HCT116 (cell line): ENCODE measurements at places on chromosomes 1 and 21.
A peak's percentile ranks its signal among the peaks of the same experiment; 100 is the strongest.

DNA sequence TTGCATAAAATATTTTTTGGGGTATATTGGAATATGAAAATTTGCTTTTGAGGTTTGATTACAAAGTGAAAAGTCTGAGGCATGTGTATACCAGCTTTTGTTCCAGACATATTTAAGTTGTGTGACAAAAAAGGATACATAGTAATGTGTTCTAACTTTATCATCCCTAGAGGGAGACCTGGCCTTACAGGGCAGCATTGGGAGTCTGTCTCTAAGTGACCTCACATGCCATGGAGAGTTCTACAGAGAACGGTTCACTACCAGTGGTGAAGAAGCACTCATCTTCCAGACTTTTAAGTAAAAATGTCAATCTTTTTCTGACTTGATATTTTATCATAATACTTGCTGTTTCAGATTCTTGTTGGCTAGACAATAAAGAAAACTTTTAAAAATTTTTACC, 61.0 kb downstream of the VPS13D start:
- no peak for DNase-seq

GRCh38 chr1:203992440-203992839, 80.5 kb upstream of the SOX13 start:
- DNase-seq = no peak

DNA sequence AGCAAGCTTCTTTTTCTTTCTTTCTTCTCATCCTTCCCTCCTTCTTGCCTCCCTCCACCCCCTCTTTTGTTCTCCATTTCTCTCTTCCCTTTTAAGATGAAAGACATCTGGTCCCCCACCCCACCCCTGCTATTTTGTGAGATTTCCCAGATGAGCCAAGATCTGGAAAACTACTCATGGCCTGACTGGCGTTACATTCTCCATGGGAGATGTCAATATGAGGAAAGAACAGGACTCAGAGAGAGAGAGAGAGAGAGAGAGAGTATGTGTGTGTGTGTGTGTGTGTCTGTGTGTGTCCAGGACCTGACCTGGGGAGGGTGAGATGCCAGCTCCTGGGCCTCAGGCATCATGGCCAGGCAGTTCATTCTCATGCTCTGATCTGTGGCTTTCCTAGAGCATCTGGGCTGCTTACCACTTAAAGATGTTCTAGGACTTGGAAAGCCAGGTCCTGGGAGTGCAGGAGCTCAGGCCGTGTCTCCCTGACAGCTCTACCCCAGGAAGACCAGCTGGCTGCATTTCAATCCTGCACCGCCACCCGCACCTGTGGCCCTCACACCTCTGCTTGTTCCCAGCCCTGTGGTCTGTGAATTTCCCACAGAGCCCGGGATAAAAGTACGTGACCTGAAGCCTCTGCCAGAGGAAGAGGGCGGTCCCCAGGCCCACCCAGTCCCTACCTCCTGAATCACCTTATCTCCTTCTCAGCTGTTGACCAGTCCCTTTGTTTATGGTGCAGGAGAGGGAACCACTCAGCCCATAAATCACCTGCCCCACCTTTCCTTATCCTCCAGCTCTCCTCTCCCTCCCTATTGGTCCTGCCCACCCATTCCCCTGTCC, 3.2 kb upstream of the BEST4 start:
- DNase-seq = no peak

DNA sequence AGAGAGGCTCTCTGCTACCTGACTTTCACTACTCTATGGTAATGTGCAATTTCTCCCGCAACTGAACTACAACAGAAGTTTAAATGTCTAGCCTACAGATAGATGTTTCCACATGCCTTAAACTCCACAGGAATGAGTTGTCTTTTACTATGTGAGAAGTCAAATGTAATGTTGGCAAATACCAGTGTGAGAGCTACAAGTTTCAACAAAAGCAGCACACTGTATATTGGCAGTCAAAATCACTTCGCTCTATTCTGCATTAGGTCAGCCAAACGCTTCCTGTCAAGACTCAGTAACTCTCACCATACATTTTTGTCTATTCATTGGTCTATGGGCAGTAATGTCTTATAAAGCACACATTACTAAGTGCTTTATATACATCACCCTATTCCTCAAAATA, 41.9 kb downstream of the LUZP1 start:
- no peak for DNase-seq

- no peak for DNase-seq
Observed at GRCh38 chr1:115666702-115667101, 24.9 kb downstream of the VANGL1 start.

GRCh38 chr1:67429011-67429527, 1.1 kb downstream of the SERBP1 start:
- DNase-seq = no peak

- no peak for DNase-seq
Observed at GRCh38 chr21:18960306-18960705, 556.7 kb upstream of the TMPRSS15 start.

- DNase-seq = no peak
Observed at GRCh38 chr21:43274022-43274945, 105.5 kb downstream of the CRYAA start.

- no peak for DNase-seq
Observed at GRCh38 chr1:20538760-20539551, 13.4 kb upstream of the FAM43B start.

GRCh38 chr1:23576338-23577055, 17.2 kb upstream of the ID3 start:
- DNase-seq = no peak

DNA sequence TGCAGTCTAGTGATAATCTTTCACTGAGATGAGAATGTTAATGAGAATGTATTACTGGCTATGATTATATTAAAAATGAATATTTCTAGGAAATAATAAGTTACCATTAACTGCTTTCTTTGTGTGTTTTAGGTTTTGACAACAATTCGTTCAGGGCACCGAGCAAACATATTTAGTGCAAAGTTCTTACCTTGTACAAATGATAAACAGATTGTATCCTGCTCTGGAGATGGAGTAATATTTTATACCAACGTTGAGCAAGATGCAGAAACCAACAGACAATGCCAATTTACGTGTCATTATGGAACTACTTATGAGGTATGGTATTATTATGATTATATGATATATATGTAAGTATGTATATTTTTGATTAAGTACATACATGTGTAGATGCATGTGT, 37.8 kb upstream of the MPC2 start:
- DNase-seq = no peak

- no peak for DNase-seq
Observed at GRCh38 chr1:192554904-192555303, 20.7 kb upstream of the RGS1 start.

DNA sequence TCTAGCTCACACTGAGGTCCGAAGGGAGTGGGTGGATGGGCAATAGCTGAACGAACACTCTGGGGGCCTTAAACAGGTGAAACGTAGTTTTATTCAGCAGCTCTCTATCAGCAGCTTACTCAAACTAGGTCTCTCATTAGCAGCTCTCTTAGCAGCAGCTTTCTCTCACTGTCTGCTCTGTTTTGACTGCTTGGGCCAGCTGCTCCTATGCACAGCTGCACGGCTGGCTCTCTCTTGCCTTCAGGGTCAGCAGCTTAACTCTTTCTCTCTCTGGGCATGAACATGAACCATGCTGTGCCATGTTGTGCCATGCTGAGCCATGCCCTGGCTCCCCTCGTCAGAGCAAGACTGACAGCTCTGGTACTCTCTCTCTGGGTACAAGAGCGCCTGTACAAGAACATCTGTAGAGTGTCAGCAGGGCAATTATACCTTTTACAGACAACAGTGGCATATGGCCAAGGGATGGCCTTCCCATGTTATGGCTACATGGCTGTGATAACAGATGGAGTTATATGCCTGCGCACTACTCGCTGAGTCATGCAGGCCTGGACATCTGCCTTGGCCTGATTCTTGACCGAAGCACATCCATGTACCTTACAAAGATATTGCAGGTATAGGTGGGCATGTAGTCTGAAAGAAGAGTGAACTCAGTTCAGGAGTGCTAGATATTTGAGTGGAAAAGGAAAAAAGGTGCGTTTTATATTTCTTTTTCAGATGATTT, 152.4 kb downstream of the LEPR start:
- DNase-seq = no peak

GRCh38 chr21:36705679-36706481, 7.0 kb downstream of the SIM2 start:
- no peak for DNase-seq

DNA sequence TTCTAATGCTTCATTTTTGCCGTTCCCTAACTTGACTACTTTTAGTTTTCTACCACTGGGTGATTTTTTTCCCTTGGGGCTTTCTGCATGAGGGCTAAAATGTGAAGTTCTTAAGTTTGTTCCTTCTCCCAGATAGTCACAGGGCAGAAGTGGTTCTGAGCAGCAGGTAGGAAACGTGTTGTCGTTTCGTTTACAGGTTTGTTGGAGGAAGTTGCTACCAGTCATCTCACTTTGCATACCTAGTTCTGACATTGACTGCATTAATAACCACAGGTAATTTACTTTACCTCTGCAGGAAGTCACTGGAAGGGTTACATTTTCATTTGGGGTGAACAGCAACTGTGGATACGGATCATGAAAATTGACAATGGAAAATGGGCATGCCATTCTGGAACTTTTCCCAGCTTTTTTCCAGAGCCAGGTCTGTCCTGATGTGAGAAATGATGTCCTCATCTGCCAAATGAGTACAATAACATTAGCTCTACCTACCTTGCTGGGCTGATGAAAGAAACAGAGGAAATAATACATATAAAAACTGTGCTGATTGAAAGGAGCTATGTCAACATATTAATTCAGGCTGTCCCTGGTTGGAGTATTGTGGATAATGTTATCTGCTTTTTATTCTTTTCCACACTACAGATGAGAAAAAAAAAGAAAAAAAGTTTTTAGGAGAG, 94.2 kb downstream of the DISC1 start:
- no peak for DNase-seq

DNA sequence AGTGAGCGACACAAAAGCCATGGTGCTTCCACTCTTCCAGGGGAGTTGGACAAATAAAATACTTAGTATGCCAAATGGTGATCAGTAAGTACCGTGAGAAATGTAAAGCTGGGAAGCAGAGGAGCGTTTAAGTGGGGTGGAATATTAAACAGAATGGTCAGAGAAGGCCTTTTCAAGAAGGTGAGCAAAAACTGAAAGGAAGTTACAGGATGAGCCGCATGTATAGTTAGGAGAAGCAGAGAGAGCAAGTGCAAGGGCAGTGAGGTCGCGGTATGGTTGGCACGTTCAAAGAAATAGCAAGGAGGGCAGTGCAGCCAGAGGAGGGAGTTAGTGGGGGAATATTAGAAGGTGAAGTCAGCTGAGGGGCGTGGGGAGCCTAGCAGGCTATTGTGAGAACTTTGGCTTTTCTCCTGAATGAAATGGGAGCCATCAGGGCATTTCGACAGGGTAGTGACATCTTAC, 748 bp upstream of the ATP6V0B start:
- no peak for DNase-seq

DNA sequence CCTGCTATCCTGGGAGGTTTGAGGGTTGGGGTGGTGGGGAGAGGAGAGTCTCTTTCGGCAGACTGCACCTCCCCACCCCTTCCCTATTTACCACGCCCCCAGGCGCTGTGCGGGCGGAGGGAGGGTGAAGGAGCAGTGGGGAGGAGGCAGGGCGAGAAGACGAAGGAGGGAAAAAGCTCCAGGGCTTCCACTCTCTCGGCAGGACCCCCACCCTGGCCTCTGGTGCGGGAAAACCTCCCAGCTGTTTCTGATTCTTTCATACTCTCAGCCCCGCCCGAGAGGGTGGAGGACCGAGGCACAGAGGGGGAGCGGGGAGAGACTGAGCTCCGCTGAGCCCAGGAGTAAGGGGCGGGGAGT, 866 bp upstream of the WNT2B start:
- DNase-seq = no peak

- peak; percentile 27 for DNase-seq
Observed at GRCh38 chr1:53681977-53682685, 56.8 kb downstream of the GLIS1 start.

DNA sequence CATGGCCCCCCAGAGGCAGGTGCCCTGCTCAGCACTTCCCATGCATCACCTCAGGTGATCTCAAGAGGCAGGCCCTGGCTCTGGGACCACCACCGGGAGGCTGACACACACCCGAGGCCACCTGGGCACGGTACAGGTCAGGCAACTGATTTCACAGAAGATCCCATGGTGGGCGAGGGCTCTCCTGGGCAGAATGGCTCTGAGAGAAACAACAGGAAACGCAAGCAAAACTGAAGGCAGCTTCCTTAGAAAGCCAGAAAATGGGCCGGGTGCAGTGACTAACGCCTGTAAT, 11.4 kb upstream of the SKI start:
- DNase-seq = no peak

GRCh38 chr1:68201546-68202238, 30.6 kb downstream of the WLS start:
- no peak for DNase-seq

DNA sequence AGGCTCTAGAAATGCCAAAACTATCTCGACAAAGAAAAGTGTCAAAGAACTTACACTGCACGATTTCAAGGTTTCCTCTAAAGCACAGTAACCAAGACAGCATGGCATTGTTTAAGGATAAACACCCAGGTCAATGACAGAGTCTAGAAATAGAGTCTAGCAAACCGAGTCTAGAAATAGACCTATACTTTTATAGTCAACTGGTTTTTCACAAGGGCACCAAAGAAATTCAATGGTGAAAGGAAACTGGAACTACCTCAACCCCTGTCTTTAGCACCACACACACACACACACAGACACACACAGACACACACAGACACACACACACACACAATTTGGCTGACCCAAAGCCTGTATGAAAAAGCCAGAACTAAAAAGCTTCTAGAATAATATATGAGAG, 67.1 kb upstream of the PGBD5 start:
- no peak for DNase-seq

DNA sequence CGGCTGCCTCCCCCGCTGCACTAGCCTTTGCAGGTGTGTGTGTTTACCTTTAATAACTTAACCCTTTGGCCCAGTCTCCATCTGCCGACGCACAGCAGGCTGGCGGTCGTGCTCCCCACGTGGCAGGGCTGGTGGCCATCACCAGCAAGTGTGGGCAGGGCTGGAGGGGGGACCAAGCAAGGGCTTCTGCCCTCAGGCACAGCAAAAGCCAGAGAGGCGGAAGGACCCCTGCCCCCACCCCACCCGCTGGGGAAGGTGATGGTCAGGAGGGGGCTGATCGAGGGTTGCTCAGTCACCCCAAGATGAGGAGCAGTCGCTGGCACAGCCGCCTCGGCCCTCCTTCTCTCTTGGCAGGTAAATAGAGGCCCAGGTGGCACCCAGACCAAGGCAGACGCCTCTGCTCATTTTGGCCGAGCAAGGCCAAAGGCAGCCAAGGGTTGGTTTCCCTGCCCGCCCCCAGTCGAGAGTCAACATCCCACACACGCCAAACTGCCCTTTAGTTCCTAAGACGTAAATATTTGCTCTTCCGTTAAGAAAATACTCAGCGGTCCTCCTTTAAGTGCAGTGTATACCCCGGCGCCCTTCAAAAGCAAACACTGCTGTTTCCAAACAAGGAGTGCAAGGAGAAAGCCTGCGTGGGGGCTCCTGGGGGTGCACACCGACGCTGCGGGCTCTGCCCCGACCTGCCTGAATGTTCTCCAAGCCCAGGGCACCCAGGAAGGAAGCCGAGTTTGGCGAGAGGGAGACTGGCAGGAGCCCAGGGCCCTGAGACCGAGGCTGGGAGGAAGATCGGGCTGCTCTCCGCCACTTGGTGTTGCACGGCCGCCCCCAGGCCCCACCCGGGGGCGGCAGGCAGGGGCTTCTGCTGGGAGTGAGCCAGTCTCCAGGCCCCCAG, 82.7 kb downstream of the SIK1 start:
- no peak for DNase-seq
